ENCODE measurements at places on chromosomes 1 and 21.

DNA sequence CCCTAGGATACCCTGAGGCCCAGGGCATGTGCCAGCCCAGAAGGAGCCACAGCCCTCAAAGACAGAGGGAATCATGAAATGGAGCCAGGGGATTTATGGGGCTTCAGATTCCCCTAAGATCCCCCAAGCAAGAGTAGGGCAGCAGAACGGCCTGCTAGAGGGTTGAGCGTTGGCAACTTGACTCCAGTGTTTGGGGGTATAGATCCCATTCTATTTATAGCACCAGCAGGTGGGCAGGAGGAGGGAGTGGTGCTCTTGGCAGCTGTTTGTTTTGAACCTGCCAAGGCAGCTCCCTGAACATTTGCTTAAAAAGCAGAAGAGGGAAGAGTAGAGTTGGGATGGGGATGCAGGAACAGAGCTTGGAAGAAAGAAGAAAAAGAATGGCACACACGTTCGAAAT is 33.7 kb downstream of the GLUL start:
- no peak overlapping the region for H3K4me3 ChIP-seq
- H3K4me1 ChIP-seq, result no peaks in the 10 kb centered on the region
- no peak overlapping the region for H3K27ac ChIP-seq
- DNase-seq, result no peak

DNA sequence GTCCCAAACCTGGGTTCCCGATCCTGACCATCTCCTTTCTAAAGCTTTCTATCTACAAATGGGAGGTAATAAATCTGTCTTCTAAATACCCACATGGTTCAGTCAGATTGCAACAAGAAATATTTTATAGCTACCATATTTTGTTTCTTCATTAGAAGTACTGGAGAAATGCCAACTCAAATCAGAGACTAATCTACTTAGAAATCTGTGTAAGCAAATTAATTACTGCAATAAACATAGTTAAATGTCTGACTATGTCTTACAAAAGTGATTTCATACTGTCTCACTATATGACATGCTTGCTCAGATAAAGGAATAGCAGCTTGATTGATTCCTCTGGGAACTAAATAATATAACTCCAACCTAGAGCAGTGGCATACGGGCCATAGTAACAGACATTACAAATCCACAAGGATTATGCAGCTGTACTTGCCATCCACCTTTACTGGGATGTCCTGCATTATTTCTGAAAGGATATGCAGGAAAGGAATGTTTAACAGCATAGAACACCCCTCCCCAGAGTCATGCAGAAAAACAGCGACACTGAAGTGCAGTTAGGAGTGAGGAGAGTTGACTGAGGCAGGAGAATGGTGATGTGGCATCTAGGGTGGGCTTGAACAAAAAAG is 80.3 kb downstream of the PCNX2 start:
- H3K4me3 ChIP-seq, result no peak overlapping the region
- no peaks in the 10 kb centered on the region for H3K4me1 ChIP-seq
- peaks cover 3% of the 10 kb centered on the region for H3K36me3 ChIP-seq
- no peak for DNase-seq
- H3K27me3 ChIP-seq, result no peaks in the 10 kb centered on the region
- no peak overlapping the region for H3K27ac ChIP-seq

DNA sequence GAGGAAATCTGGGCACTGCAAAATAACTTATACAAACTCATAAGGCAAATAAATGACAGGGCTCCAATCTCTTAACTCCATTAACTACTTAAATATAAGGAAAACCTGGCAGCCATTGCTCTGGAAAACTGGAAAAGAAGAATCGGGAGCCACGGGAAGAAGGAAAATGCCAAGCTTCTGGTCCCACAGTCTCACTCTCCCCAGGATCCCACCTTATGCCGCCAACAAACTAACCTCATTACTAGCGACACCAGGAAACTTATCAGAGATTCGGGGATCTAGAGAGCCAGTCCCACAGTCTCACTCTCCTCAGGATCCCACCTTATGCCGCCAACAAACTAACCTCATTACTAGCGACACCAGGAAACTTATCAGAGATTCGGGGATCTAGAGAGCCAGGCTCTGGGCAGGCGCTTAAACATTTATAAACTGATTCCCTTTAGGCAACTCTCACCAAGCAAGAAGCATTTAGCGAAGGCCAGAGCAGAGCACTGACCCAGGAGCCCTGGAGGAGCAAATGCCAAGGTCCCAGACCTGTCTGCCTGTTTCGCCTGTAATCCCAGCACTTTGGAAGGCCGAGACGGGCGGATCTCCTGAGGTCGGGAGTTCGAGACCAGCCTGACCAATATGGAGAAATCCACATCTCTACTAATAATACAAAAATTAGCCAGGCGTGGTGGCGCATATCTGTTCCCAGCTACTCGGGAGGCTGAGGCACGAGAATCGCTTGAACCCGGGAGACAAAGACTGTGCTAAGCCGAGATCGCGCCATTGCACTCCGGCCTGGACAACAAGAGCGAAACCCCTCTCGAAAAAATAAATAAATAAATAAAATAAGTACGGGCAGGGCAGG is 720 bp downstream of the PSMB2 start:
- H3K36me3 ChIP-seq, result peaks cover 4% of the 10 kb centered on the region
- DNase-seq, result no peak
- H3K4me3 ChIP-seq, result peak overlapping the region; percentile 88
- peaks cover 3% of the 10 kb centered on the region for H3K4me1 ChIP-seq

DNA sequence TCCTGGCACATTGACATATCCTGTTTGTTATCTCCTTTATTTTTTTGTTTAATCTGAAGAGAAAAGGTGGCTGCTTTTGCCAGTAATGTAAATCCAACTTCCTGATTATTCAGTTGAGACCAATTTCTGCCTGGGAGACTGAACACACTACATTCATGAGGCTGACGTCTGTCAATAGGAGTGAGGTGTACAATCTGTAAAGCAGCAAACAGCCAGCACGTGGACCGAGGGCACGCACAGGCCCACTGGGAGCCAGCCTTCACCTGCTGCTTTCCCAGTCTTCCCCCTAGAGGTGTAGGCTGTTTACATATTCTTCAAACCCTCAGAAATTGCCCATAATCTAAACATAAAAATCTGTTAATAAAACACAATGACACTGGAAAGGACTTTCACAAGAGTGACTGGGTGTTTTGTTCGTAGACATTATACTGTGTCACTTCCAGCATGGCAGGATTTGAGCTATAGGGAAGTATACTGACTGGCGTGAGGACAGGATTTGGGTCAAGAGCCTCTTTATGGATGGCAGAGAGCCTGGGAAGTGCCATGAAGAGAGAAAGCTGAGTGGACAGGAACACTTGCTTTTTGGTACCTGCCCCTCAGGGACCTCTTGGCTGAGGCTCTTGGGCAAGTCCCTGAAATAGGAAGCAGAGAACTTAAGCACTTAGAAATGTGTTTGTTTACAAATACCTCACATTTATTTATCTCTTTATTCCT is 552.9 kb upstream of the CAMK1G start:
- H3K27me3 ChIP-seq, result no peaks in the 10 kb centered on the region
- no peaks in the 10 kb centered on the region for H3K36me3 ChIP-seq
- DNase-seq, result no peak
- no peaks in the 10 kb centered on the region for H3K4me1 ChIP-seq
- H3K4me3 ChIP-seq, result no peak overlapping the region

DNA sequence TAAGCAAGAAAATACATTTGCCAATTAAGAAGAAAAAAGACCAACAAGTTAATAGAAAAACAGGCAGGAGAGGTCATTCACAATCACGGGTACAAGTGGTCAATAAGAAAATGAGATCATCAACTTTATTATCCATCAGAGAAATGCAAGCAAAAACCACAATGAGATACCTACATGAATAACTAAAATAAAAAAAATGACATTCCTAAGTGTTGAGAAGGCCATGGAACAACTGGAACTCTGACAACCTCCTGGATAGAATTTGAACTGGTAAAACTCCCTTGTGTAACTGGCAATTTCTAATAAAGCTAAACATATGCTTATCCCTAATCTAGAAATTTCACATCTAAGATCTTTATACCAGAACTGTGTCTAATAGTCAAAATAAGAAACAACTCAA is 135.4 kb upstream of the BACE2 start:
- H3K27me3 ChIP-seq, result no peaks in the 10 kb centered on the region
- H3K27ac ChIP-seq, result no peak overlapping the region
- no peak for DNase-seq
- no peak overlapping the region for H3K4me3 ChIP-seq
- H3K4me1 ChIP-seq, result no peaks in the 10 kb centered on the region

GRCh38 chr1:40187399-40187798 is 26.2 kb downstream of the RLF start:
- peaks cover 7% of the 10 kb centered on the region for H3K36me3 ChIP-seq
- no peaks in the 10 kb centered on the region for H3K27me3 ChIP-seq
- no peaks in the 10 kb centered on the region for H3K4me1 ChIP-seq
- H3K27ac ChIP-seq, result no peak overlapping the region

DNA sequence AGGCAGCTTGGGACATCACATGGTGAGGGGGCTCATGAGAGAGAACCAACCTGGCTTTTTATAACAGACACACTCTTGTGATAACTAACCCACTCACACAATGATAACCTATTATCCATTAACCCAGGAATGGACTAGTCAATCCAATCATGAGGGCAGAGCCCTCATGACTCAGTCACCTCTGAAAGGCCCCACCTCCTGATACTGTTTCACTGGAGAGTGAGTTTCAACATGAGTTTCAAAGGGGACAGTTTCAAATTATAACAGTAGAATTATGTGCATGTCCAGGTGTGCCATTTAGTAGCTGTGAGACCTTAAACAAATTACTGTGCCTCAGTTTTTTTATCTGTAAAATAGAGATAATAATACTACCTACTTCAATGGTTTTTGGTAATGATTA is 47.6 kb upstream of the PPP2R5A start:
- no peak overlapping the region for H3K27ac ChIP-seq
- DNase-seq, result no peak
- no peaks in the 10 kb centered on the region for H3K4me1 ChIP-seq
- H3K4me3 ChIP-seq, result no peak overlapping the region

GRCh38 chr1:247322849-247323586 is 8.6 kb downstream of the ZNF496 start:
- no peaks in the 10 kb centered on the region for H3K4me1 ChIP-seq
- H3K36me3 ChIP-seq, result peaks cover 28% of the 10 kb centered on the region
- no peak overlapping the region for H3K27ac ChIP-seq
- DNase-seq, result no peak
- H3K4me3 ChIP-seq, result no peak overlapping the region

DNA sequence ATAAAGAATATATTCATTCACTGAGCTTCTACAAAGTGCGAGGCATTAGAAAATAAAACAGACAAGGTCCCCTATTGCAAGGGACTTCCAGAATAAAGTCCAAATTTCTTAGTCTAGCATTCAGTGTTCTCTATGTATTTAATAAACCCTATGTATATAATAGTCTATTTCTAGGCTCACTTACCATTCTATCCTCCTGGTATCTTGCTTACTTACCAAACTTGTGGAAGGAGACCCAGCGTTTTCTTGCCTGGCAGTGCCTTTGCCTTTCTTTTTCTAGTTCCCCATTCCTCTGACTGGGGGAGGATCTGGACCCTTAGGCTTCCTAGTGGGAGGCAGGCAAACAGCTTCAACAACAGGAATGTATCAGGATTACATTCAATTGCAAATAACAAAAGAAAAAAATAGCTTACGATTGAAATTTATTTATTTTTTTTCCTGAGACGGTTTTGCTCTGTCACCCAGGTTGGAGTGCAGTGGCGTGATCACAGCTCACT is 690 bp upstream of the RNF19B start:
- no peaks in the 10 kb centered on the region for H3K36me3 ChIP-seq
- no peaks in the 10 kb centered on the region for H3K4me1 ChIP-seq
- H3K27ac ChIP-seq, result peak overlapping the region; percentile 93
- H3K27me3 ChIP-seq, result no peaks in the 10 kb centered on the region
- DNase-seq, result no peak

DNA sequence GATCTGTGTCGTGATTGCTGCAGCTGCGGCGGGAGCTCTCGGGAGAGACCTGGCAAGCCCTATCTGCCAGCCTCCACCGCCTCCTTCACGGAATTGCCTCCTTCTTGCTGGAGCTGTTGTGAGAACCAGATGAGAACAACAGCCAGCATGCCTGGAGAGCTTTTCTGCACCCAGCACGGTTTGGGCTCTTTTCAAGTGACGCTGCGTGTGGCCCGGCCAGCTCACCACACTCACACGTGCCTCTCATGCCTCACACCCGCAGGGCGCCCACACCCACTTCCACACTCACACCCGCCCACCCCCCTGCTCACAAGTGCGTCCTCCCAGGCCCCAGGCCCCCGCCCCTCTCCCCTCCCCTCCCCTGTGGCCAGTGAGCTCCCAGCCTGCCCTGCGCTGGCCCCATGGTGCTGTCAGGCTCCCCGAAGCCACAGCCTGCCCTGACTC is 135.7 kb upstream of the RUNX3 start:
- H3K4me3 ChIP-seq, result no peak overlapping the region
- no peaks in the 10 kb centered on the region for H3K27me3 ChIP-seq
- H3K27ac ChIP-seq, result no peak overlapping the region
- no peaks in the 10 kb centered on the region for H3K4me1 ChIP-seq
- no peak for DNase-seq
- no peaks in the 10 kb centered on the region for H3K36me3 ChIP-seq

DNA sequence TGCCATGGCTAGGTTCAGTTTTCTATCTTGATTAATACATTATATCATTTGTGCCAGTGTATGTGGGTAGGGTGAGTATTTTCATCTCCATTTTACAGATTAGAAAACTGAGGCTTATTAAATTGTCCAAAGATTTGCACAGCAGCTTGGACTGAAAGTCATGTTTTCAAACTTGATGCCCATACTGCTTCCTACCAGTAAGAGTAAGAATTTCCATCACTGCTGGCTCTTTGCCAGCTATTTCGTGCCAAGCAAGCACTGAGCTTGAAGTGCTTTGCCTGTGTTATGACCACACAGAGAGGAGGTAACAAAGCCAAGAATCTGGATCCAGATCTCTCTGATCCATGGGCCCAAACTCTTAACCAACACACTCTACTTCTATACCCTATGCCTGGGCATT is 295.0 kb downstream of the VAV3 start:
- no peaks in the 10 kb centered on the region for H3K4me1 ChIP-seq
- H3K27me3 ChIP-seq, result no peaks in the 10 kb centered on the region
- no peak for DNase-seq
- no peaks in the 10 kb centered on the region for H3K36me3 ChIP-seq
- no peak overlapping the region for H3K4me3 ChIP-seq

DNA sequence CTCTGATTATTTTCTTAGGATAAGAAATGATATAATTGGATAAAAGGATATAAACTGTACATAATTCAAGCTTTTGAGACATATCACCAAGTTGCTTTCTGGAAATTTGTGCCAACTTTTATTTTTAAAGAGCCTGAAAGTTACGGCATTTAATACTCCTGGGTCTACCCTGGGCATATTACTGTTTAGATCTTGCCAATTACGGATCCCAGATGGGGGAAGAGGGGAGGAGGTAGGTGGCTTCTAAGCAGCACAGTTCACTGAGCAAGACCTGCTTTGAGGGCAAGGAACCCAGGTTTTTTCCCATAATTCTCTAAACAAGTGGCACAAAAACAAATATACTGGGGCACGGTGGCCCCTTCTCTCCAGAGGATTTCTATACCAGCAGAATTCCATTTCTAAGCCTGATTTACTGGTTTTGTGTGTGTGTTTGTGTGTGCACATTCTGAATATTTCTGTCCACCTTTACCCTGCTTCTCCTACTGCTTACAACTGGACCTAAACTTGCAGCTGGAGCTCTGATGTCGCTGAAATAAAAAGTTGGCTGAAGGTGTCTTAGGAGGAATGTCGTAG is 76.7 kb downstream of the LAMC2 start:
- H3K4me3 ChIP-seq, result no peak overlapping the region
- no peaks in the 10 kb centered on the region for H3K27me3 ChIP-seq
- H3K4me1 ChIP-seq, result no peaks in the 10 kb centered on the region
- no peak for DNase-seq
- no peak overlapping the region for H3K27ac ChIP-seq
- H3K36me3 ChIP-seq, result no peaks in the 10 kb centered on the region

GRCh38 chr1:234683127-234683860 is 73.3 kb upstream of the IRF2BP2 start:
- no peak overlapping the region for H3K4me3 ChIP-seq
- H3K27me3 ChIP-seq, result no peaks in the 10 kb centered on the region
- no peak overlapping the region for H3K27ac ChIP-seq
